ENCODE measurements at places on chromosomes 3 and 15.

- no peak for DNase-seq
These were observed 140.0 kb upstream of the BHLHE40 start for GRCh38 chr3:4839278-4839677.

DNA sequence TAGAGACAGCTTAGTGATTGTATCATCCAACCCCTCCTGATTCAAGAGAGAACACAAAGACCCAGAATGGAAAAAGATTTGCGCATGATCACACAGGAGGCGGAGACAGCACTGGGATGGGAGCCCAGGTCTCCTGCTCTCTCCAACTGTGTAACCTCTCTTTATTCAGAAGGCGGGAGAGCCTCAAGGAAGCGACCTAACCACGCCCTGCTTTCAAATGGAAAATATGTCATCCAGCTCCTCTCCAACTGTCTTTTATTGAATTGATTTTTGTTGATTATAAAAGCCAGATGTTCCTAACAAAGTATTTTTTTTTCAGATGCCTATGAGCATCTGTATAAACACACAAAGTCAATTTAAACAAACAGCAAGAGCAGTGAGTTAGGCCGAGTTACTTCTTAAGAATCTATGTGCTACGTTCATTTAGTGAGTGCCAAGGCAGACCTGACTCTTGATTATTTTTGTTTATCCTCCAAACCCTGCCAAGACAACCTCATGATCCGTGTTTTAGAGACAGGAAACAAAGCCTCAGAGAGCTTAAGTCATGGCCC, 74.5 kb downstream of the BFSP2 start:
- no peak for DNase-seq

DNA sequence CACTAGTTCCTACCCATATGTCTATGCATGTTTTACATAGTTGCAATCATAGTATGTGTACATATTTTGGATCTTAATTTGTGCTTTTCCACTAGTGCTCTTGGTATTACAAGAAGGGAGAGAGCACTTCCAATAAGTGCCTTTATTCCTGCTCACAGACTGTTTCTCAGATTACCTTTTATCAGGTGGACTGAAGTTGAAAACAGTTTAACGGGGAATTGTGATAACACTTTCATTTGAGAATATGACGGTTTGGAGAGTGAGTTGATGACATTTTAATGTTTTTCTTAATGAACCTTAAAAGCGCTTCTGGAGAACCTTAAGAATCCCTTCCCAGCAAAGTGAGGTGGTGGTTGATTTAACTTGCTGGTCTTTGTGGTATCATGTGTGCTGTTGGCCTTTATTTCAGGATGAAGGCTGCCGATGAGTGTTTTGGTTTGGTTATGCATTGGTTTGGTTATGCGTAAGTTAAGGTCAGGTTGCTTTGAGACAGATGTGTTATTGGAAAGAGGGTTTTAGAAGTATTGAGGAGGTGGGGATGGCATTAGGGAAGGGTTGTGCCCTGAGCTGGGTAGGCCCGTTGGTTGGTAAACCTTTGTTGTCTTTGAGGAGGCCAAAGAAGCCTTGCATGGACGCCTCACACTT, 2.8 kb downstream of the EDEM1 start:
- no peak for DNase-seq

DNA sequence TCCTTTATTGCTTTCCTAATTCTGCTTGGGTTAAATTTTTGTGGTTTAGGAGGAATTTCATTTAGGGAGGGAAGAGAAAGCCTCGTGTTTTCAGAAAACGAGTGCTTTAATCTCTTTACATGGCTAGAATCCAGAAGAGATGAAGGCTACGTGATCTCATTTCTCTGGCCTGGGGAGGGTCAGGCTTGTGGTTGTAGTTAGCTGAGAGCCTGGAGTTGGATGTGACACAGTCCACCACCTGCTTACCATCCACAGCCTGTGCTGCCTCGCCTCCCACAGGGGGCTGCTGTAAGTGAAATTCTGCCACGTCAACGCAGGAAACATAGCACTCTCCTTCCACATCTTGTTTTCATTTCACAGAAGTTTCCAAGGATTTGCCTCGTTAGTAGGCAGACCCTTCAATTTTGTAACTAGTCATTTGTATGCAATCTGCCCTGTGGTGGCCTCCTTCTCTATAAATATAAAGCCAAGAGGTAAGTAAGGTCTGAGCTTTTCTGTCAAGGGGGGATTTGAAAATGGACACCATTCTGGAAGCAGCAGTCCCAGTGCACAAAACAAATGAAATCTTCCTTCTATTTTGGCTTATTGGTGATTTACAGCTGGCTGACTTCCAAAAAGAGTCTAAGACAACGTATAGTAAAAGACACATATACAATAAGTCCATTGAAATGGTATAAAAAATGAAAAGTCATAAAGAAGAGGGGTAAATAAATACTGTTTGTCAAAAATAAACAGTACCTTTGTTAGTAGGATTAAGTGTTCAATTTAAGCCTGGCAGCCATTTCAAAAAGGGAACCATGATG, 3.4 kb downstream of the GXYLT2 start:
- DNase-seq, result no peak

All from NCI-H526 (cell line).